Neural crest cell (in vitro differentiated cells): ENCODE measurements at places on chromosomes 5 and 9.

DNA sequence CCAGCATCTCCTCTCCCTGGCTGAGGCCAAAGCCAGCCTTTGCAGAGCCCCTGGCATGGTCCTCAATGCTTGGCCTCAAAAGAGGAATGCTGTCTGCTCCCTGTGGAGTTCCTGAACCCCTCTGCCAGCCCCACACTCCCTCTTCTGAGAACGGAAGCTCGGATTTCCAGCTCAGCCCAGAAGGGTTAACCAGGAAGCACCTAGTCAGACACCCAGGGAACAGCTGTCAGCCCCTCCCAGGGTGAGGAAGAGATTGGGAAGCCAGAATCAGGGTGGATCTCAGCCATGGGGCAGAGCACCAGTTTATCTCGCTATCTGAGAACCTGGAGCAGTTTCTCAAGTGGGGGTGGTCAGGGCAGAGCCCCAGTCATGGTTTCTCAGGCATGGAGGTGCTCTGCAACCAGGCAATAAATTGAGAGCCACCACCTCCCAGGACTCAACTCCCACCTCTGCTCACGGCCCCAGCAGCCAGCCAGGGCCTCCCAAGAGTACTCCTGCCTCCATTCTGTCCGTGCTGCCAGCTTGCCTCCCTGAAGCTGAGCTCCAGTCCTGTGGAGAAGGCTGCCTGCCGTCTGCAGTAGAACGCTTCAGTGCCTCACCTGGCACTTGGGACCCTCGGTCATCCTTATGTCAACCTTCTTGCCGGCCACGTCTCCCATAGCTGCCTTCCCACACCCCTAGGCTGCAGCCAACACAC is 7.6 kb downstream of the FOXE1 start:
- DNase-seq: no peak

DNA sequence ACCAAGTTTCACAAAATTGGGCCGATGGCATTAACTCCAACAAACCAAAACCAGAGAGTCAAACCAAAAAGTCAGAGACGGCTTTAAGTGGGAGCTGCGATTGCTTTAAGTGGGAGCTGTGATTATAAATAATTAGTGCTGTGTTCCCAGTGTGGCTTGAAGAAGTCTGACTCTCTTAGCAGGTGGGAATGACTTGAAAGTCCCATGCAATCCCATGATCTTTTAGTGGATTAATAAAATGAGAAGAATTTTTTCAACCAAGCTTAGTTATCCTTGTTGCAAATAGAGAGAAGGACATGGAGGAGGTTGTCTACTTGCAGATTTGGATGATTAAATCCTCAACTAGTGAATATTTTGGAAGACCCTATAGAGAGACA is 68.5 kb downstream of the MYO10 start:
- no peak for DNase-seq

GRCh38 chr5:147216552-147217154 is 18.2 kb upstream of the STK32A start:
- DNase-seq: no peak

DNA sequence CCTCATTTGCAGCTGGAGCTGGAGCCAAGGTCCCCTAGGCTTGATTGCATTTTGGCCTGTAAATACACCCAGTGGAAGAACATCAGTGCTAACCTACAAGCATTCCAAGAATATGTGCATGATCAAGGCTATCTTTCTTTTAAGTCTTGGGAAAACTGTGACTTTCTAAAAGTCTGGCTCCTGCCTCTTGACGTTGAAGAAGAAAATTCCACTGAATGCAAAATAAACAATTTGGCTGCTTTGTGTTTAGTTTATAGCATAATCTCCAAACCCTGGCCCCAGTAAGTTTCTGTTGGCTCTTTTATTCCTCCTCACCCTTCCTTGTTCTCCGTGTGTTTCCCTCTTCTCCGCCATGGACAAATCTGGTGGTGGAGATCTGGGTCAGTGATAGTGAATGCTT is 109.3 kb upstream of the TLE1 start:
- no peak for DNase-seq

DNA sequence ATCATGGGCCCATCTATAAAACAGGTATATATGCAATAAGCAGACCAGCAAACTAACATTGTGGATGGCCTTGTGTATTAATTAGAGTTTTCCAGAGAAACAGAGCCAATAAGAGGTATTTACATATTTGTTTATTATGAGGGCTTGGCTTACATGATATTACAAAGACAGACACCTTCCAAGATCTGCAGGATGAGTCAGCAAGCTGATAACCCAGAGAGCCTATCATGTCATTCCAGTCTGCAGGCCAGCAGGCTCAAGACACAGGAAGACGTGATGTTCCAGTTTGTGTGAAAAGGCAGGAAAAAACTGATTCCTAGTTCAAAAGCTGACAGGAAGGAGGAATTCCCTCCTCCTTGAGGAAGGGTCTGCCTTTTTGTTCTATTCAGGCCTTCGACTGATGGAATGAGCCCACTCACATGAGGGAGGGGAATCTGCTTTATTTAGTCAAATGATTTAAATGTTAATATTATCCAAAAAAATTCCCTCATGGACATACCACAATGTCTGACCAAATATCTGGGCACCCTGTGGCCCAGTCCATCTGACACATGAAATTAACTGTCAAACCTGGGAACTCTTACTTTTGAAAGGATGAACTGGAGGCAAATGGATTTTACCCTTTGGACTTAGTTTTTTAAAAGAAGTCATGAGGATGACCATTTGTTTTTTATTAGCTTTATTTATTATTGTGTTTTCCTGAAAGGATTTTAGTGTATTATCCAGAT is 161.2 kb upstream of the CHD1 start:
- no peak for DNase-seq

- DNase-seq: no peak
These were observed 12.5 kb downstream of the ST8SIA4 start for GRCh38 chr5:100890461-100891008.

GRCh38 chr5:74205767-74206578 is 434.6 kb downstream of the ENC1 start:
- no peak for DNase-seq

DNA sequence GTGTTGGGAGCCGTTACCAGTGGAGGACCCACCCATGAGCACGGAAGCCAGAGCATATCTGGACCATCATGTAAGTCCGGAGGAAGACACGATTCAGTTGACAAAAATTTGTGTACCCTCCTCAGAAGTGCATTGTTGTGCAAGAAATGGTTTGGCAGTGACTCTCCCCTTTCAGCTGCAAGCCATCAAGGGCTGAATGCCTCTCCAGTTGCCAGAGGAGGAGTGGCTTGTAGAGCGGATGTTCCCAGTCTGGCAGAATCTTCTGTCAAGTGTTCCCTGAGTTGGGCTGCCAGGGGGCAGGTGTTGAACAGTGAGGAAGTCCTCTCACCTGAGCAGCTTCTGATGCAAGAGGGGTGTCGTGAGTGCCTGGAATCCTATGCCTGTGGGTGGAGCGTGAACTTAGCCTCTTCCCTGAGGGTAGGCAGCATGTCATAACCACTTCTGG is 27.6 kb upstream of the CDKN2AIPNL start:
- DNase-seq: no peak

- DNase-seq: no peak
These were observed 153.8 kb downstream of the AUH start for GRCh38 chr9:91207729-91208418.

- no peak for DNase-seq
These were observed 89.0 kb downstream of the DRD1 start for GRCh38 chr5:175354964-175355363.

DNA sequence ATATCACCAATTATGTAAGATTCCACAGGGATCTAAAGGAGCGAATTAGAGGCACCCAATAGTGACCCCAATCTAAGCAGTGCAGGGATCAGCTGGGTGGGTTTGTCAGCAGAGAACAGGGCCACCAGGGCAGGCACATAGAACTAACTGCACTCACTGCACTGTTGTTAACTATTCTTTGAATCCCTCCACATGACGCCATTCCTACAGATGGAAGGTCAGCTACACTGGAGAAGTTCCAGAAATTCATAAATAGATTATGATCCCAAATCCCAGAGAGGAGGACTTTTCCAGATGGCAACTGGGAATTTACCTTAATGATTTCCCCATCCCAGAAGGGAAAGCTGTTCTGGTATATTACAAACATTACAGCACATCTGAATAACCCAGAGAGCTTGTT is 84.2 kb downstream of the THBS4 start:
- DNase-seq: no peak
